ENCODE measurements at places on chromosomes 16 and 17. TPM values are rescaled to one million over a fixed set of nuclear protein-coding genes. Genes with fewer than 3 reads are reported as not detected.

DNA sequence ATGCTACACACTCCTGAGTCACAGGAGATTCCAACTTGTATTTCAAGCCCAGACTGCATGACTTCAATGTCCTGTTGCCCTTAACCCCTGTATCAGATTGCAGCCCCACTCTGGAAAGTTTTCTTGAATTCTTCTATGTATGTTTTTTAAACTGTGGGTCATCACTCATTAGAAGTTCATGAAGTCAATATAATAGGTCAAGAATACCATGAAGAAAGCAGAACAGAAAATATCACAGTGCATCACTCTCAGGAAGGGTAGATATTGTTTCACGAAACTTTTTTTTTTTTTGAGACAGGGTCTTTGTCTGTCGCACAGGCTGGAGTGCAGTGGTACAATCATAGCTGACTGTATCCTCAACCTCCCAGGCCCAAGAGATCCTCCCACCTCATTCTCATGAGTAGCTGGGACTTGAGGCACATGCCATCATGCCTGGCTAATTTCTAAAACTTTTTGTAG, 20.5 kb downstream of the PRKCB start:
- H3K27ac ChIP-seq: no peak overlapping the region
- DNase-seq: no peak

- peaks cover 21% of the 10 kb centered on the region for H3K4me1 ChIP-seq
- H3K27ac ChIP-seq: peak overlapping the region; percentile 86
- no peaks in the 10 kb centered on the region for H3K36me3 ChIP-seq
- H3K4me3 ChIP-seq: peak overlapping the region; percentile 52
- H3K27me3 ChIP-seq: no peaks in the 10 kb centered on the region
These were observed 773 bp downstream of the CENPX start for GRCh38 chr17:82021900-82022309.

GRCh38 chr17:81955756-81956544, 5.0 kb downstream of the NOTUM start:
- peaks cover 19% of the 10 kb centered on the region for H3K27me3 ChIP-seq
- no peak overlapping the region for H3K4me3 ChIP-seq
- DNase-seq: no peak
- H3K36me3 ChIP-seq: no peaks in the 10 kb centered on the region

- no peaks in the 10 kb centered on the region for H3K27me3 ChIP-seq
- peaks cover 80% of the 10 kb centered on the region for H3K4me1 ChIP-seq
- H3K4me3 ChIP-seq: no peak overlapping the region
- no peak for DNase-seq
- peak overlapping the region; percentile 88 for H3K27ac ChIP-seq
These were observed 9.2 kb downstream of the STAT3 start for GRCh38 chr17:42378959-42379594.

DNA sequence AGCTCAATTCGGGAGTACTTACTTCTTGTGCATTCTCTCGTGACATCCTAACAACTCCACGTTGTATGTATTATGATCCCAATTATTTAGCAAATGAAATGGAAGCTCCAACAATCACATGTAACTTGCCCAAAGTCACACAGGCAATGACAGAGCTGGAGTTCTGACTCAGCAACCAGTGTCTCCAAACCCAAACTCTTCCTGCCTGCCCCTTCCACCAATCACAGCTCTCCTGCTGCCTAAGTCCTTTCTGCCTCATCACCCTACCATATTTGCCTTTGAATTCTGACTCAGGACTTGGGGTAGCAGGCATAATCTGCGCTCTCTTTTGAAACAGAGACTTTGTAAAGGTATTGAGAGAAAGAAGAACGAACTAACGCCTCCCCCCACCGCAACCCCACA, 245.2 kb upstream of the MAF start:
- H3K4me3 ChIP-seq: no peak overlapping the region
- no peak for DNase-seq
- H3K27me3 ChIP-seq: no peaks in the 10 kb centered on the region
- no peaks in the 10 kb centered on the region for H3K4me1 ChIP-seq
- H3K27ac ChIP-seq: no peak overlapping the region

DNA sequence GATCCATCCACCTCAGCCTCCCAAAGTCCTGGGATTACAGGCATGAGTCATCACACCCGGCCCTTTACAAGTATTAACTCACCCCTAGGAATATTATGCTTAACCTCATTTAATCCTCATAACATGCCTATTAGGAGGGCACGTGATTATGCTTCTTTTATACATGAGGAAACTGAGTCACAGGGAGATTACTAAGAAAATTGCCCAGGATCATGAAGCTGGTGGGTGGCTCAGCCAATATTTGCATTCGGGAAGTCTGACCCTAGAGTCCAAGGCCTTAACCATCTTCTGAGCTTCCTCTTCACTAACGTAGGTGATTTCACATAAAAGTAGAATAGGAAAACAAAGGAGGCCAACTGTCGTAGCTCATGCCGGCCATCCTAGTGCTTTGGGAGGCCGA, 19.0 kb upstream of the SNN start:
- no peaks in the 10 kb centered on the region for H3K4me1 ChIP-seq
- no peak for DNase-seq
- H3K27ac ChIP-seq: no peak overlapping the region
- H3K27me3 ChIP-seq: no peaks in the 10 kb centered on the region

GRCh38 chr17:73112246-73112645, 19.8 kb upstream of the SLC39A11 start:
- H3K27me3 ChIP-seq: no peaks in the 10 kb centered on the region
- H3K4me3 ChIP-seq: no peak overlapping the region
- H3K27ac ChIP-seq: no peak overlapping the region
- no peaks in the 10 kb centered on the region for H3K36me3 ChIP-seq
- H3K4me1 ChIP-seq: no peaks in the 10 kb centered on the region

- no peaks in the 10 kb centered on the region for H3K27me3 ChIP-seq
- no peaks in the 10 kb centered on the region for H3K36me3 ChIP-seq
- DNase-seq: peak; percentile 61
- peaks cover 30% of the 10 kb centered on the region for H3K4me1 ChIP-seq
These were observed 12.9 kb downstream of the ZNRF1 start for GRCh38 chr16:75011634-75012307.

DNA sequence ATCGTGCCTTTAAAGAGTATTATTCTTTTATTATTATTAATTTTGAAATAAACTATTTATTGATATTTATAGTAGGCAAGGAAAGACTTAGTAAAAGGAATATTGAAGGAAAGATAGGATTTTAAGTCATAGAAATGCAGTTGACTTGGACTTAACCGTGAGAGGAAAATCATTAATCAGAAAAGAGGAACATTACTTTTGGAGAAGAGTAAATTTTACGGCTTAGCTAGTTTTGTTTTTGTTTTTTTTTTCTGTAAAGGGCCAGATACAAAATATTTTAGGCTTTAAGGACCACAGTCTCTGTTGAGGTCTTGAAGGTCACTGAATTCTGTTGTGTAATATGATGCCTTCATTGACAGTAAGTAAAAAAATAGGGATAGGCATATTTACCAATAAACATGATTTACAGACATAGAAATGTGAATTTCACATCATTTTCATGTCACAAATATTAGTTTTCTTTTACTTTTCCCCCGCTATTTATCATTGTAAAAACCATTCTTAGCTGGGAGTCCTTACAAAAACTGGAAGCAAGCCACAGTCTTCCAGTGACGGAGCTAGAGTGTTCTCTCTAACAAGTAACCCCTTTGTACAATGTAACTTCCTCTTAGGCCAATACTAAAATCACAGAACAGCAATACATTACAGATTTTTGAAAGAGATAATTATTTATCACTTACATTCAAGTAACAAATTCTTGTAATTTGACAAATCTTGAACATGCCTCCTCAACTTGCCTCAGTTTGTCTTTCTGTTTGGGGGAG, 2.3 kb upstream of the KCNJ16 start:
- H3K4me1 ChIP-seq: peaks cover 6% of the 10 kb centered on the region
- DNase-seq: peak; percentile 12
- no peak overlapping the region for H3K27ac ChIP-seq
- H3K27me3 ChIP-seq: no peaks in the 10 kb centered on the region

DNA sequence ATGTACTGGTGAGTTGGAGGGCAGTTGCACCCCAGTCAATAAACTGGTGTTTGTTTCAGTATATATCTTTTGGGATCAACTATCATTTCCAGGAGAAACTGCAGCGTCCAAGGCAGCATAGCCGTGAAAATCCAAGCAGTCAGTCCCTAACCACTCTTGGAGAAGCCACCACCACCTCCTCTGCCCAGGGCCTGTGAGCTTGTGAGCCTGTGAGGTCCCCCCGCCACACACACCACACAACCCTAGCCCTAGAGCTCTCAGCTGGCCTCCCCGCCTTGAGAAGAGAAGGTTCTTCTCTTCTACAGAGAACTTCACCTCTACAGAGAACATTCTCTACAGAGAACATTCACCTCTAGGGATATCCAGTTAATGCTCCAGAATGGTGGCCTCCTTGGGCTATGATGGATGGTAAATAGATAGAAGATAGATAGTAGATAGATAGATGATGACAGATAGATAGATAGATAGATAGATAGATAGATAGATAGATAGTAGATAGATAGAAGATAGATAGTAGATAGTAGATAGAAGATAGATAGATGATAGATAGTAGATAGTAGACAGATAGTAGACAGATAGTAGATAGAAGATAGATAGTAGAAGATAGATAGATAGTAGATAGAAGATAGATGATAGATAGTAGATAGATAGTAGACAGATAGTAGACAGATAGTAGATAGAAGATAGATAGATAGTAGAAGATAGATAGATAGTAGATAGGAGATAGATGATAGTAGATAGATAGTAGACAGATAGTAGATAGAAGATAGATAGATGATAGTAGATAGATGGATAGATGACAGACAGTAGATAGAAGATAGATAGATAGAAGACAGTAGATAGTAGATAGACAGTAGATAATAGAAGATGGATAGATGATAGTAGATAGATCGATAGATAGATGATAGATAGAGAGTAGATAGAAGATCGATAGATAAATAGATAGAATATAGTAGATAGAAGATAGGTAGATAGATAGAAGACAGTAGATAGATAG, 13.7 kb downstream of the ALOX15B start:
- no peak overlapping the region for H3K4me3 ChIP-seq
- no peak overlapping the region for H3K27ac ChIP-seq
- H3K27me3 ChIP-seq: peaks cover 6% of the 10 kb centered on the region
- DNase-seq: no peak

GRCh38 chr16:54265575-54266107, 20.9 kb downstream of the IRX3 start:
- H3K36me3 ChIP-seq: no peaks in the 10 kb centered on the region
- H3K27me3 ChIP-seq: no peaks in the 10 kb centered on the region
- no peak overlapping the region for H3K27ac ChIP-seq
- no peak for DNase-seq

Gene NUP85
- 53.8 TPM for total RNA-seq

Gene NUFIP2
- total RNA-seq: 46.9 TPM

Gene CTF1
- total RNA-seq: 4.3 TPM

Gene DRC7
- total RNA-seq: not detected

Gene MT1A
- total RNA-seq: not detected

Gene G6PC1
- not detected for total RNA-seq

Gene LLGL1
- 65.1 TPM for total RNA-seq

Gene PLLP
- total RNA-seq: 2.7 TPM
